ENCODE measurements at places on chromosomes 13 and 19.
A peak's percentile ranks its signal among the peaks of the same experiment; 100 is the strongest.

GRCh38 chr19:55251341-55252081 lies 7.3 kb downstream of the PPP6R1 start:
- DNase-seq, result no peak

- no peak for DNase-seq
Observed at GRCh38 chr13:98525456-98526181, 51.3 kb downstream of the STK24 start.

GRCh38 chr19:32519023-32519422 lies 62.0 kb upstream of the PDCD5 start:
- DNase-seq, result no peak

- DNase-seq, result no peak
Observed at GRCh38 chr13:39599012-39599411, 4.0 kb downstream of the LHFPL6 start.

DNA sequence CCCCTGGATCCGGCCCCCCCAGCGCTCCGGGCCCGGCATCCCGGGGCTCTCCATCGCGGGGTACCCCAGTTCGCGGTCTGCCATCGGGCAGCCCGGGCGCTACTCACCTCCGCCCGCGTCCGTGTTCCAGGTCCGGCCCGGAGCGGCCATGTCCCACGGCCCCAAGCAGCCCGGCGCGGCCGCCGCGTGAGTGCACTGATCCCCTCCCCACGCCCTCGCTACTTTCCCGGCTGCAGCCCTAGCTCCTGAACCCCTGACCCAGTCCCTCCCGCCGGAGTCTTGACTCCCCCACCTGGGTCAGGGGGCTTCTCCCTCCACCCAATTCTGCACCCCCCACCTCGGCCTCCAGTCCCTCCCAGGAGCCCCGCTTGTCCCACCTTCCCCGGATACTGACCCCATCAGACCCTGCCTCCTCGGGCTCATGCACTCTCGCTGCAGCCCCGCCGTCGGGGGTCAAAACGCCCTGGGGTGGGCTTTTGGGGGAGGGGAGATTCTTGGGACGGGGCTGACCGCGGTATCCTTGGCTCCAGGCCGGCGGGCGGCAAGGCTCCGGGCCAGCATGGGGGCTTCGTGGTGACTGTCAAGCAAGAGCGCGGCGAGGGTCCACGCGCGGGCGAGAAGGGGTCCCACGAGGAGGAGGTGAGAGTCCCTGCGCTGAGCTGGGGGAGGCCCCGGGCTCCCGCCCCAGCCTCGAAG lies 566 bp downstream of the HMG20B start:
- no peak for DNase-seq

GRCh38 chr13:42394361-42394708 lies 122.4 kb downstream of the AKAP11 start:
- no peak for DNase-seq

DNA sequence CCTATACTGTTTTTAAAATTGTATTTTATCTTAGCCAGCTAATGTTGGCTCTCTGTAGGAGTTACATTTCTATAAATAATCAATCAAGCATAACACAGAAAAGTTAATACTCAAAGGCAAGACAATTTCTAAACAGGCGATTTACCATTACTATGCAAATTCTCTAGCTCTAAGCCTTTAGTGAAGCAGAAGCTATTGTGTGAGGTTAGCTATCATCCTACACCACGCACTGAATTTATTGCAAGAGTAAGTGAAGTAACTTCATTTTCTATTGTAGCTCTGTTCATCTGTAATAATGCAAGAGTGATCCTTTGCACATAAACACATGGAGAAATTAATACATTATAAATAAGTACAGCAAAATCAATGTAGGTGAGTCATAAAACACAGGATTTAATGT lies 439.3 kb downstream of the PCDH9 start:
- DNase-seq, result no peak

DNA sequence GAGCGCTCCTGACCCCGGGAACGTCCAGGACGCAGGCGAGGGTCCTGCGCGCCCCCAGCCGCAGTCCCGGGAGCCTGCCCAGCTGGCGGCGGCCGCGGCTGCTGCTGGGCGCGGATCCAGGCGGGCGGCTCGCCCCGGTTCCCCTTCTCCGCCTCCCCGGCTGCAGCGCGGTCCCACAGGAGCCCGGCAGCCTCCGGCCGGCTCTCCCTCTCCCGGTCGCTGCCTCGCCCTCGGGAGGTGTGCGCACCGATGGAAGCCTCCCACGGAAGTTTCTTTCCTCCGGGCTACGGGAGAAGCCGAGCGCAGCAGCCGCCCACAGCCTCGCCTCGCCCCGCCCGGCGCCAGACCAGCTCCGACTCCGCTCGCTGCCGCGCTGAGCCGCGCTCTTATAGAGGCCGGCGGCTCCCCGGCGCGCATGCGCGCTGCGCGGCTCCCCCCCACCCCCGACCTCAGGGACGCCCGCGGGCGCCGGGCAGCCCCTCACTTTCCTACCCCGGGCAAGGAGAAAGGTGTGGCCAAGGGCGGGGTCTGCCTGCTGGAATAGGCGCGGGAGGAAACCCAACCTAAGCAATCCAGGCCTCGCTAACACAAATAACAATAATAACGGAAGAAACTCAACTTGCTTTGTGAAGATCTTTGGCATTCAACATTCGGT lies at the start of gene SHISA2:
Gene SHISA2 (minus strand): TSS at position 360 of the 655 bp plus-strand sequence. CDS start 1,041 bp downstream, outside the sequence.
- peak; percentile 71 for DNase-seq

GRCh38 chr13:113292021-113292862 lies 4.8 kb upstream of the LAMP1 start:
- DNase-seq, result no peak

- DNase-seq, result peak; percentile 52
Observed at GRCh38 chr19:5128251-5128935, 159.5 kb downstream of the KDM4B start.

DNA sequence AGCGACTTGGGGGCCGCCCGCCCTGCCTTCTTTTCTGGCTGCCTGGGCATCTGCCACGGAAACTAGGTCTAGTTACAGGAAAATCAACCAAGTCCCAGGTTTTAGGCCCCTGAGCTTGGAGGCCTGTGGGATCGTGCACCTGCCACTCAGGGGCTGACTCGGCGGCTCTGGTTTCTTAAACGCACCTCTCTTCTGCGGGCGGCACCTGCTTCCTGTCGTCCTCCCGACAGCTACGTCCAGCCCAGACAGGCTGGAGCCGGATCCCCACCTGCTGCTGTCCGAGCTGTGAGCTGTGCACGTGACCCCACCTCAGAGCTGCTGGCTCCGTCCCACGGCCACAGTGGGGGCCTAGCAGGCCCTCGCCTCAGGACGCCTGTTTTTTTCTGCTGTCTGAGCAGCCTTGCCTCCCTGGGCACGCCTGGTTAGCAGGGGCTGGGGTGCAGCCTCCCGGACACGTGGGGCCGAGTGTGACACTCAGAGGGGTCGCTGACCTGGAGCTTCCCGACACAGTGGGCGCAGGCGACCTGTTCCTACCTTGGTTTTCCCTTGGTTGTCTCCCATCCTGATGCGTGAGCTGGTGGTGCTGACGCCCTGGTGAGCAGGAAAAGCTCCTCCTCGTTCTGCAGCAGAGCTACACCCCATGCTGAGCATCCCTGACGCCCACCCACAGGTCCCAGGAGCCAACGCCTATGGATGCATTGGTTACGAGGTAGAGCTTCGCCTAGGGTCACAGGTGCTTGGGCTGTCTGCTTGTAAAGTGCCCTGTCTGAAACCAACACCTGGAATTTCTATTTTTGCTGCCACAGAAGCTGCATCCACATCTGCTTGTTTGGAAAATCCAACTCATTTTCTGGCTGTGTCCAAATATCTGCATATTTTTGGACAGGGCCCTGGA lies 17.5 kb downstream of the TMEM255B start:
- DNase-seq, result no peak

GRCh38 chr19:4081441-4082129 lies 14.9 kb upstream of the ZBTB7A start:
- no peak for DNase-seq

DNA sequence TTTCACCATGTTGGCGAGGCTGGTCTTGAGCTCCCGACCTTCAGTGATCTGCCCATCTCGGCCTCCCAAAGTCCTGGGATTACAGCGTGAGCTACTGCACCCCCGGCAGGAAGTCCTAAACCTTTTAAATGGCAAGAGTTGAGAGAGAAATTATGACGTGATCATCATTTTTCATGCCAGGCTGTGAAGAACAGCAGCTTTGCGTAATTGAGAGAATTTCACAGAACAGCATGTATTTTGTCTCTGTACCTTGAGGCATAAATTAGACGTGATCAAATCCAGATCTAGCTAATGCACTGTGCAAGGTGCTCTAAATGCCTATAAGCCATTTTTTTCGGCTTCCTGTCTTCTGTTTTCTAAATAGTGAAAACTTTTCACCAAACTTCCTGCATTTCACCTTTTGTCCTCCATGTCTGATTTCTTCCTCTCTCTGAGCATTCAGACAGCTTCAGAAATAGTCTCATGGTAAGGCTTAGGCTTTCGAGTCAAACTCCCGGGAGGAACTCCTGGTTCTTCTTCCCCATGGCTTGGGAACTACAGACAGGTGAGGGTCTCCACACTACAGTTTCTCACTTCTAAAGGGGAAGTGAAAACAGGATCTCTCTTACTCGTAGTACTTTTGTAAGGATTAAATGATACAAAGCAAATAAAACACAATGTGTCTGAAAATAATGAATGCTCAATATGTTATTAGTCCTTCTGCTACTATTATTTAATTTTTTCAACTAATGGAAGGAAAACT lies 51.0 kb downstream of the WDFY2 start:
- no peak for DNase-seq

DNA sequence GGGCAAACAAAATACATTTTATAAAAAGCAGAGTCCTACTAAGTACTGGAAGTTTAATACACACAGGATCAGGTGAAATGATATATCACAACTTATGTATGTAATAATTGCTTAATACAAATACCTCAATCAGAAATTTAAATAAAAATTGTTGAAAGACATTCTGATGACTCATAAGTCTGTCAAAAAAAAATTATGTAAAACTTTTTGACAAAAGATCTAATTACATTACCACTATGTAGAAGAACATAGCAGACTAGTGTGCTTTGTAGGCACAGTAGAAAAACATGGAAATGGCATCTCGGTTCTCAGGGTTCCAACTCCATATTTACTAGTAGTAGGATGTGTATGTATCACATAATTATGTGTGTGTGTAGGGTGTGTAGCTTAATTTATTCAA lies 156.2 kb downstream of the DNAJC3 start:
- no peak for DNase-seq

DNA sequence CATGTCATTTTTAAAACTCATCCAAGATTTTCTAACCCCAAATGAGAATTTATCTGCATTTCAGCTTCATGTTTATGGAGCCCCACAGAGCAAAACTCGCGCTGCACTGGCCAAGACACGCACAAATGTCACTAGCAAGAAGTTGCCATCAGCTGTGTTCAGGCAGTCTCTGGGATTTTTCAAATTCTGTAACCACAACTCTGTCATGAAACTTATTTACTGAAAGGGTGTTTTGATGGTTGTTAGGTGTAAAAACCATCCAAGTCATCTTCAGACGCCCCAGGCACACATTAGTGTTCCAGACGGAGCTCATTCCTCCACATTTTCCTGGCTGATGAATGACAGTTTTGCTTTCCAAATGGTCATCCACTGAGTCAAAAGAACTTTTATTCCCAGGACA lies 63.4 kb downstream of the SLC7A1 start:
- DNase-seq, result peak; percentile 74

GRCh38 chr13:42017264-42017663 lies 31.2 kb upstream of the DGKH start:
- DNase-seq, result no peak

GRCh38 chr13:23605831-23606230 lies 35.6 kb downstream of the TNFRSF19 start:
- no peak for DNase-seq

GRCh38 chr19:36030264-36031148 lies 2.2 kb downstream of the CLIP3 start:
- DNase-seq, result no peak

DNA sequence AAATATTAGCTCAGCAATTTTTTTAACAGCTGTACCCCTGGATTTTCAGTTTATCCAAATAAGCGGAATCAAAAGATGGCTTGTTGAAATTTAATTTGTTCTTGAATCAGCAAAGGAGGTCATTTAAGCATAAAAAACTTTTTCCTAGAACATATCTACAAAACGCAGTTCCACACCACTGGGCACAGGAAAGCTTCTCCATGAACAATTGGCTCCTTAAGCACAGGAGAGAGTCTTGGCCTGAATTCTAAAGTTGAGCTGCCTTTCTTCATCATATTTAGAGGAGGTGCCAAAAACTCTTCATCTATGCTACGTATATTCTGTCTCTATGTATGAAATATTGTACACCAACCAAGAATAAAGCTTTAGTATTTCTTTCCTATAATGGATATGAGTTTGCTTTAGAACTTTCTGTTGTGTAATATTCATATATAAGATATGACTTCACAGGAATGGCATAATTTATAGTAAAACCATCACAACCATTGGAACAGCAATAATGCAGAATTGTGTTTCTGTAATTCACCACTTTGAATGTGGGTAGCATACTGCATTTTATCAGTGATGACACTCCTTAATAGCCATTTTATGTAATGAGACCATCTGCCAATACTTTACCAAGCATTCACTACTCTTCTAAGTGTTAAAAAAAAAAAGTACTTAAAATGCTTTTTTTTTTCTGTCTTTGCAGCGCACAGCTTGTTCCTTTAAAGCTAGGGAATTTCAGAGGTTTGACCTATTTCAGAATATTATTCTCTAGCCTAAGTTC lies 263.7 kb downstream of the SLITRK6 start:
- DNase-seq, result no peak

DNA sequence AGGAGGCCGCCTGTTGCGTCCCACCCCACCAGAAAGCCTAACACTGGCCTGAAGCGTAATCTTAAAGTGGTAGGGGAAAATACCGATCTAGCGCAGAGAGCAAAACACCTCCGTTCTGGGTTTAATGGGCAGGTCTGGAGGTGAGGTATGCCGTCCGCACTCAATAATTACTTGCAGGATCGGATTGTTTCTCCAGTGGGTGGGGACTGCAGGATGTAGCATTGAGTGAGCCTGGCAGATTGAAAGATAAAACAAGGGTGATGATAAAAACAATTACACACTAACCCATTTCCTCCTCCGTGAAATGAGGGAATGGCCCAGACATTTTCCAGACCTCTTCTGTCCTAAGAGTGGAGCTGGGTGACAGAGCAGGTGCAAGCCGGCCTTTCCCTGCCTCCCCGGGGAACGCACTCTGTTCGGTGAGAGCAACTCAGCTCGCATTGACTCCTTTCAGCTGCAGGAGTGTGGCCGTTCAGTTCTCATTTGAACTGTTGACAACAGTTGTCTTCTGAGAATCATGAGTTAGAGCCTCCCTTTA lies 110.2 kb upstream of the DOCK9 start:
- no peak for DNase-seq
